ENCODE measurements at places on chromosomes 1 and 21.

DNA sequence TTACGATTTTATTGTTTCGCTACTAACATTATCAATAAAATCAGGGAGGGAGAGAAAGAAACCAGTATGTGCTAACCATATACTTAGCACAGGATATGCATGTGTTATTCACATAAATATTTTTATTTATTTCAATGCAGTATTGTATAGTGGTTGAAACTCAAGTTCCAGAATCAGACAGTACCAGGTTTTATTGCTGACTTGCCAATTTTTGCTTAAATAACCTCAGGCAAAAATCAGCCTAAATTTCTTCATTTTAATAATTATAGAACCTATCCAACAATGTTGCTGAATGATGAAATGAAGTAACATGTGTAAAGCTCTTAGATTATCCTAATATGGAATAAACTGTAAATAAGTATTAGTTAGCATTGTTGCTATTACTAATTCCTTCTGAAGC, 61.4 kb upstream of the LRRC7 start:
- no peak for DNase-seq

GRCh38 chr21:42734323-42734971, 81.0 kb downstream of the PDE9A start:
- DNase-seq = no peak

- DNase-seq = no peak
These were observed 38.0 kb upstream of the KDM4A start for GRCh38 chr1:43611950-43612349.

- peak; percentile 49 for DNase-seq
These were observed 51.0 kb downstream of the RPL5 start for GRCh38 chr1:92882819-92883218.

DNA sequence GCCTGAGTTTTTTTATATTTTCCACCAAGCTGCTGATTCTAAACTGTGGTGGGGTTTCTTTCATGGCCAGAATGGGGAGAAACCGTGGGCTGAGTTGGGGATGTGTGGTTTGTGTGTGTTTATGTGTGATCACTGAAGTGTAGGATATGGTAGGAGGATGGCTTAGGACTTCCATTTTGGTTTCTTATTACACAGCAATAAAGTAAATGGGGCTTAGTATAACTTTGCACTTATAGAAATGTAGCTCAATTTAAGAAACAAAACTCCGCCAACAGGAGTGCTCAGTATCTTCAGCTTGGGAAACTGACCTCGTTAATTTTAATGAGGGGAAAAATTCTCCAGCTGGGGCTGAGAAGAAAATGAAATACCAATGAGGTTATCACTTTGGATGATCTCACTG, 77.8 kb downstream of the PBX1 start:
- no peak for DNase-seq

- no peak for DNase-seq
These were observed 62.7 kb upstream of the EPS8L3 start for GRCh38 chr1:109826446-109826845.

DNA sequence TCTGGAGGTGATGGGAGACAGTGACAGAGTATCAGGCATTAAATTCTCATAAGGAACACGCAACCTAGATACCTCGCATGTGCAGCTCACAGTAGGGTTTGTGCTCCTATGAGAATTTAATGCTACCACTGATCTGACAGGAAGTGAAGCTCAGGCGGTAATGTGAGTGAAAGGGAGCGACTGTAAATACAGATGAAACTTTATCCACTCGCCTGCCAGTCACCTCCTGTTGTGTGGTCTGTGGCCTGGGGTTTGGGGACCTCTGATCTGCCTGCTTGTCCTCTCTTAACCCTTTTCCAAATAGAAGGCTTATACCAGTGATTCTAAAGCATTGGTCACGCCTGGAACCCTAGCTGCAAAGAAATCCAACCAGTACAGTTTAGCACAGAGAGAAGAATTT, 15.3 kb downstream of the GABPA start:
- DNase-seq = no peak

DNA sequence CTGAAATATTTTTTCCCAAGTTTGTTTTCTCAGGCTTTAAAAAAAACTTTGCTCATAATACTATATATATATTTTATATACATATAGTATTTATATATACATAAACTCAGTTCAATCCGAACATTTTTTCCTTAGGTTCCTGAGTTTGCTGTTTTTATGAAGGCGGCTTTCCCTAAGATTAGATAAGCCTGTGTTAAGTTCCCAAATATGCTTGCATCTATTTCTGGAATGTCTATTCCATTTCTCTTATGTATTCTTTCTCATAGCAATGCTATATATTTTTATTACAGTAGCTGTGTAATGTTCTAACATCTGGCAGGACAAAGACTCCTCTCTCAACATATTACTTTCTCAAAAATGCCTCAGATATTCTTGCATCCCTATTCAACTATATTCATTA, 45.9 kb downstream of the ADSS2 start:
- no peak for DNase-seq

- DNase-seq = no peak
These were observed 5.6 kb upstream of the TDRD10 start for GRCh38 chr1:154496383-154496782.

DNA sequence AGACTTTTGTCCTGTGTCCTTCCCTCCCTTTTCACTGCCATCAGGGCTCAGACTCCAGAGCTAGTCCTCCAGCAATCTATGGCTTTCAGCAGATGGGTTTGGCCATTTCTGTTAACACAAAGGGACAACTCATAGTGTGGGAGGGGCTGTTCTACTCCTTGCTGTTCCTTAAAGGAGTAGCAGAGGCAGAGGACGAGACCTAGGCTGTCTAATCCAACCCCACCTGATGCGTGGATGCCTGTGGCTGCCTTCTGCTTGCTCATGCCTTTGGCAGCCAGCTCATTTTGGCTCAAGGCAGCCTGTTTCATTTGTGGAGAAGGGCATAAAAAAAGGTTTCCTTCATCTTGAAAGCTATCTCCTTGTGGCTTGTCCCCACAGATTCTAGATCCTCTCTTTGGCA, 27.0 kb downstream of the MFSD2A start:
- no peak for DNase-seq

DNA sequence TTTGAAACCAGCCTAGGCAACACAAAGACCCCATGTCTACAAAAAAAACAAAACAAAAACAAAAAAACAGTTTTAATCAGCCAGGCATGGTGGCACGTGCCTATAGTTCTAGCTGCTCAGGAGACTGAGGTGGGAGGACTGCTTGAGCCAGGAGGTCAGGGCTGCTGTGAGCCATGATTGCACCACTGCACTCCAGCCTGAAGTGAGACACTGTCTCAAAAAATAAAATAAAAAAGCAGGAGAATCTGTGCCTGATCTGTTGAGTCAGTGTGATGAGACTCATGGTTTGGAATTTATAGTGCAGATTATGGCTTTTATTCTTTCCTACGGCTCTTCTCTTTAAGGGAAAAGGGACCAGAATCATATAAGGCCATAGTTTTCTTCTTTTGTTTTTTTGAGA, 16.5 kb downstream of the TRIT1 start:
- DNase-seq = no peak

DNA sequence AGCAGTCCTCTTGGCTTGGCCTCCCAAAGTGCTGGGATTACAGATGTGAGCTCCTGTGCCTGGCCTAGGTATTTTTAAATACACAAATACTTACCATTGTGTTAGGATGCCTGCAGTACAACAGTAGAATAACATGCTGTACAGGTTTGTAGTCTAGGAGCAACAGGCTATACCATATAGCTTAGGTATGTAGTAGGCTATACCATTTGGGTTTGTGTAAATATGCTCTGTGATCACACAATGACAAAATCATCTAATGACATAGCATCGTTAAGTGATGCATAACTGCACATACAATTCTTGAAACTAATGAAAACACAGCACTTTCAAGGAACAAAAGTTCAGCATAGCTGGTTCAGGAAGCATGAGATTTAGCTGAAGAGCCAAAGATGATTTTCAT, 12.7 kb downstream of the POU2F1 start:
- DNase-seq = no peak

DNA sequence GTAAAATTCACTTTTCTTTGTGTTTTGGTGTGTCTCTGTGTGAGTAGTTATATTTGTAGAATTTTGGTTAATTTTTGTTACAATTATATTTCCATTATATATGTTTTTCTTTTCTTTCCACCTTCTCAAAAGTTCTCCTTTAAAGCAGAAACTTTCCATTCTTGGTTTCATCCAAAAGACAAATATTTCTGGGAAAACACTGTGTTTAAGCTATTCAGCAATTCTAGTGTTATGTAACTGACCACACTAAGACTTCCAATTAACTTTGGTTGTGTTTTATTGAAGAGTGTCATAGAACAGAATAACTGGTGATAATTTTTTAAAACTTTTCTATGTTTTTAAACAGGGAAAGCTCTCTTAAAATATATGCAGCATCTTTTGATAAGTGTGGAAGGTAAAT, 13.6 kb upstream of the RGL1 start:
- no peak for DNase-seq

DNA sequence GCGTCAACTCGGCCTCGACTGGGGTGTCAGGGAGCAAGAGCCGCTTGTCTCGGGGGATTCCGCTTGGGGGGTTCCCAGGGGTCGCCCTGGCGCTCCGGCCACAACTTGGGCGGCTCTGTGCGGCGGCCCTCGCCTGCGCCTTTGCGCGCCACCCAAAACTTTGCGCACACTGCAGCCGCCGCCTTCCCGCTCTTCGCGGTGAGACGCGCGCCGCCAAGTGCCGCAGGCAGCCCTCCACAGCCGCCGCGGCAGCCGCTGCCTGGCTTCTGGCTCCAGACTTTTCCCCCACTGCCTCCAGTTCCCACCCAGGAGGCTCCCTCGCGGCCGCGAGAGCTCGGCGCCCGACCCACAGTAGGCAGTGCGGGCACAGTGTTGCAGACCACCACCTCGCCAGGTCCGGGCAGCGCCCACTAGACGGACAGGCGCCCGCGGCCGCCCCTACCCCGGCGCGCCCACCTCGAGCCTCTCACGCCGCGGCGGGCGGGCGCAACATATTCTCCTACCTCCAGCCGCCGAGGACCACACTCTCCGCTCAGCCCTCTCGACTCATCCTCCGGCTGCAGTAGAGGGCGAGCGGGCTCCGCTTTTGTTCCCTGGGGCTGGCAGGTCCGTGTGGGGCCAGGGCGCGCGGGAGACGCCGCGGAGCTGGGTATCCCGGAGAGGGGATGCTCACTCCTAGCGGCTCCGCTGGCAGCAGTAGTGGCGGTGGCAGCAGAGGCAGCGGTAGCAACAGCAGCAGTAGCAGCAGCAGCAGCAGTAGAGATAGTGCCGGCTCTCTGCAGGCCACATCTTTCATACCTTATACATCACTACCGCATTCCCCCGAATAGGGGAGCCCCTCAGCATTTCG, 296.6 kb downstream of the OMA1 start:
- no peak for DNase-seq

DNA sequence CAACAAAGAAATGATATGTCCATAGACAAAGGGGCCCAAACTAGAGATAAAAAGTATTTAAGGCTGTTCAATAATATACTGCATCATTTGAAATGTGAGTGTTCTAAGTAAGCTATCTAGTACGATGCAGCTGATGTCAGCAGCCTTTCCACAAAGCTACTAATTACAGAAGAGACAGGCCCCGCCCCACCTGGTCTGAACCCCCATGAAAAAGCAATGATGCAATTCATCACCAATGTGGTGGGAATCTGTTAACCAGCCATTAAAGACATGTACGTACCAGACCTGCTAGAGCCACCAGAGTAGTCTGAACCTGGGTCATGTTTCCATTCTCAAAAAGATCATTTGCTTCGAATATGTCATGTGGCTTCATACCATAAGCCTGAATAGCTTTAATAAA, 25.1 kb downstream of the CNN3 start:
- DNase-seq = no peak

DNA sequence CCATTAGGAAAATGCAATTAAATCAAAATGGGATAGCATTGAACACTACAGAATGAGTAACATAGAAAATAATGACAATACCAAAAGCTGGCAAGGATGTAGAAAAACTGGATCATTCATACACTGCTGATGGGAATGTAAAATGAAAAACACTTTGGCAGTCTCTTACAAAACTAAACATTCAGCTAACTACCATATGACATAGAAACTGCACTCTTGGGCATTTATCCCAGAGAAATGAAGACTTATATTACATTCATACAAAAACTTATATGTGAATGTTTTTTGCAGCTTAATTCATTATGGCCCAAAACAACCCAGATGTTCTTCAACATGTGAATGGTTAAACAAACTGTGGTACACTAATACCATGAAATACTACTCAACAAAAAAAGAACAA, 66.4 kb downstream of the ANKRD13C start:
- no peak for DNase-seq

GRCh38 chr1:157194731-157195520, 56.7 kb upstream of the ETV3 start:
- no peak for DNase-seq

DNA sequence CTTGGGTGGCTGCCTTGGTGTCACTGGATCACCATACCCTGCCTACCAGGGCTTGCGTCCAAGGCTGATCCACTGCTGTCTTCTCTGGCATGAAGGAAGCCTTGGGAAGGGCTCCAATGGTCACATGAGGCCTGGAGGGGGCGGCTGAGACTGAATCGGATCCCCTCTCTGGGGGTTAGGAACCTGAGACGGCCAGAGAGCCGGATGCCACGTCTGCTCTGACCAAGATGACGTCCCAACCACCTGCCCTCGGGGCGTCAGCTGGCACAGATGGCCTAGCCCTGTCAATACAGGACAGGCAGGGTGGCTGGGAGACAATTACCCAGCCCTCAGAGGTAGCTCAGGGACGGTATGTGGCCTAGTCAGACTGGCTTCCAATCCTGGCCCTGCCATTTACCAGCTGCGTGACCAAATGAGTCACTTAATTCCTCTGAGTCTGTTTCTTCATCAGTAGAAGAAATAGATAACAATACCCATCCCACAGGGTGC, 5.4 kb downstream of the TRIM62 start:
- DNase-seq = no peak

GRCh38 chr1:154833841-154834240, 36.2 kb downstream of the KCNN3 start:
- no peak for DNase-seq

GRCh38 chr1:42700006-42700405, 17.8 kb downstream of the YBX1 start:
- no peak for DNase-seq

- DNase-seq = no peak
These were observed 33.6 kb downstream of the KIF26B start for GRCh38 chr1:245188403-245188802.

GRCh38 chr1:39936724-39937491, 18.0 kb upstream of the MFSD2A start:
- DNase-seq = no peak

GRCh38 chr1:70899735-70900134, 147.9 kb downstream of the PTGER3 start:
- no peak for DNase-seq

DNA sequence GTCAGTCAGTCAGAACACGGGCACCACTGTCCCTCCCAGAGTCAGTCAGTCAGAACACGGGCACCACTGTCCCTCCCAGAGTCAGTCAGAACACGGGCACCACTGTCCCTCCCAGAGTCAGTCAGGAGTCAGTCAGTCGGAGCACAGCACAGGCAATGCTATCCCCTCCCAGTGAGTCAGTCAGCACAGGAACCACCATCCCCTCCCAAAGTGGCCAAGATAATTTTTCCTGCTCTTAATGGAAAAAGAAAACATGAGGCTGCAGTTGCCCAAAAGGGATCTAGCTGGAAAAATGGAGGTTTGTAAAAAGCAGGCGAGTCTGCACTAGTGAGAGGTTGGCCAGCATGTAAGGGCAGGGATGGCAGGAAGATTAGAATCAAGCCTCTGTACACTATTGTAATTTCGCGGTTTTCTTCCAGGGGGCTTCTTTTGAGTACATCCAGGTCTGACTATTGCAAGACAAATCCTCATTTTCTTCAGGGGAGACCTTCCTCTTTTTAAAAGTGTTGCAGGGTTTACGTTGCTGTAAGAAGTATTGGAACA, 213.8 kb downstream of the SIPA1L2 start:
- DNase-seq = no peak

- DNase-seq = no peak
These were observed 59.2 kb downstream of the USP25 start for GRCh38 chr21:15788847-15789523.
